ENCODE measurements at places on chromosomes 4 and X. TPM values are rescaled to one million over a fixed set of nuclear protein-coding genes. Genes with fewer than 3 reads are reported as not detected.

DNA sequence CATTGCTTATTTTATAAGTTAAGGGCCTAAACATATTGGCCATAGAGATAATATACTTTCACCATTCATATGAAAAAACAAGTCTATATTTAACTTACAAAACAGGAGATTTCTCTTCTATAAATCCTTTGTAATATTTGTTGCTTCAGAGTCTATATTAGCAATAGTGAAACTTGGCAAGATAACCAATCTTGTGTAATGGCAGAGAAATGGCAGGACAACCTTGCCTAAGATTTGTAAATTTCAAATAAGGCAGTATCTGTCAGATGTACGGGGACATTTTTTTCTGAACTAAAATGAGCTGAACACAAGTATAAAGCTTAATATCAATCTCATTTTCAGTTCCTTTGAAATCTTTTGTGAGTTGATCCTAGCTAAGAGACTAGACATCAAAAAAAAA lies 17.8 kb upstream of the CPEB2 start:
- no peak for DNase-seq
- peaks cover 2% of the 10 kb centered on the region for H3K27me3 ChIP-seq
- H3K27ac ChIP-seq = no peak overlapping the region
- H3K36me3 ChIP-seq = no peaks in the 10 kb centered on the region
- H3K4me1 ChIP-seq = no peaks in the 10 kb centered on the region
- no peak overlapping the region for H3K4me3 ChIP-seq

DNA sequence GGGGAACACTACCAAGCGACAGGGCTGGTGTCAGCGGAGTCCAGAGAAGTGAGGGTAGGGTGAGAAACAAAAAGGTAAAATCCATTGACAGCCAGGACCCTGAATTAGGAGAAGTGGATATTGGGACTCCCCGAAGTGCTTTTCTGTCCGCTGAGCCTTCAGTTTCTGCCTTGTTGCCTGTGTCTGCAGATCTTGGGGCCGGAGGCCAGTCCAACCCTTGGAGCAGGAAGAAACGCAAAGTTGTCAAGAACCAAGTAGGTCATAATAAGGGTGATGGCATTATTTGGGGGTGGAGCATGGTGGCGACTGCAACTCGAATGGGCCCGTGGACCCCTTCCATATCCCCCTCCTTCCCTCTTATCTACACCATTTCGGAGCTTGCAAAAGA lies 1.0 kb downstream of the ARMCX1 start:
- H3K36me3 ChIP-seq = no peaks in the 10 kb centered on the region
- DNase-seq = no peak
- H3K4me1 ChIP-seq = peaks cover 8% of the 10 kb centered on the region
- peaks cover 7% of the 10 kb centered on the region for H3K27me3 ChIP-seq
- no peak overlapping the region for H3K27ac ChIP-seq

GRCh38 chr4:113292371-113293042 lies 243.1 kb downstream of the ANK2 start:
- no peak for DNase-seq
- no peak overlapping the region for H3K27ac ChIP-seq
- no peaks in the 10 kb centered on the region for H3K4me1 ChIP-seq
- peaks cover 7% of the 10 kb centered on the region for H3K27me3 ChIP-seq
- no peak overlapping the region for H3K4me3 ChIP-seq
- H3K36me3 ChIP-seq = no peaks in the 10 kb centered on the region

DNA sequence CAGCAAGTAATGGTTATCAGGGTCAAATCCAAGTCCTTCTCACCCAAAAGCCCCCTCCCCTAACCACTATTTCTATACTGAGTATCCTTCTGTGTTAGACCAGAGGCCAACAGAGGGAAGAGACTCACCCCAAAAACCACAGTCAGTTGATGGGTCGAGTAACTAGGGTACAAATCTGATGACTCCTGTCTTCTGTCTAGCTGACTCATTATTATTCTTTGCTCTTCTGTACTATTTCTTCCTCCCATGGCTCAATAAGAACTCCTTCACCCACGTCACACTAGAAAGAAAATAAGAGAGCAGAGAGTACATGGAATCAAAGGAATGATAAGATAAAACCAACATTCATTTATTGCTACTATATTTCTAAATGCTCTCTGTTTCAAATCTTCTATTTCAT lies 2.0 kb downstream of the RAB40A start:
- H3K4me3 ChIP-seq = no peak overlapping the region
- H3K27me3 ChIP-seq = no peaks in the 10 kb centered on the region
- no peaks in the 10 kb centered on the region for H3K4me1 ChIP-seq
- H3K36me3 ChIP-seq = no peaks in the 10 kb centered on the region

DNA sequence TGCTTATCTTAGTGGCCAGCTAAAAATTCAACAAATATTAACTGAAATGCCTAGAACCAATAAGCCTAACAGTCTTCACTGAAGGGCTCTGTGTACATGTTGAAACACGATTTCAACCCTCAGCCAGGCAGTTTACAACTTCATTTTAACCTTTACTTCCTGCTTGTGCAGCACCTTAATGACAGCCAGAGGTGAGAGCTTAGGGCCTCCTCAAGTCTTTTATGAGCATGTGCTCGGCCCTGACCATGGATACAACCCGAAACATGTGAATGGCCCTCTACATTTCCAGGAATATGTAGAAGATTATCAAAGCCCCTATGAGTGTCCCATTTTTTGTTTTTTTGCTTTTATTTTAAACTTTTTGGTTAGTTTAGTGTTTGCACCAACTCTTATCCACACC lies 88.3 kb downstream of the MSN start:
- H3K4me3 ChIP-seq = no peak overlapping the region
- H3K4me1 ChIP-seq = peaks cover 40% of the 10 kb centered on the region
- H3K36me3 ChIP-seq = peaks cover 19% of the 10 kb centered on the region
- no peaks in the 10 kb centered on the region for H3K27me3 ChIP-seq
- no peak overlapping the region for H3K27ac ChIP-seq

- no peaks in the 10 kb centered on the region for H3K4me1 ChIP-seq
- no peak overlapping the region for H3K27ac ChIP-seq
- no peaks in the 10 kb centered on the region for H3K36me3 ChIP-seq
- no peaks in the 10 kb centered on the region for H3K27me3 ChIP-seq
- no peak for DNase-seq
These were observed 78.5 kb upstream of the PDHA2 start for GRCh38 chr4:95761426-95761825.

The GPM6B gene
- total RNA-seq = not detected

GRCh38 chrX:69357317-69357716 lies 146.8 kb upstream of the NALF2 start:
- no peak overlapping the region for H3K4me3 ChIP-seq
- H3K36me3 ChIP-seq = no peaks in the 10 kb centered on the region
- no peaks in the 10 kb centered on the region for H3K4me1 ChIP-seq

GRCh38 chrX:56798866-56799758 lies 70.1 kb downstream of the NBDY start:
- peaks cover 18% of the 10 kb centered on the region for H3K36me3 ChIP-seq
- peak overlapping the region; percentile 94 for H3K27ac ChIP-seq
- H3K27me3 ChIP-seq = no peaks in the 10 kb centered on the region
- peak overlapping the region; percentile 28 for H3K4me3 ChIP-seq
- H3K4me1 ChIP-seq = peaks cover 62% of the 10 kb centered on the region

The PNMA5 gene
- 0.10 TPM for total RNA-seq

The HPSE gene
- total RNA-seq = 24.6 TPM

- H3K4me3 ChIP-seq = no peak overlapping the region
- H3K27me3 ChIP-seq = no peaks in the 10 kb centered on the region
- peaks cover 9% of the 10 kb centered on the region for H3K4me1 ChIP-seq
- H3K27ac ChIP-seq = no peak overlapping the region
- H3K36me3 ChIP-seq = no peaks in the 10 kb centered on the region
- DNase-seq = no peak
These were observed 17.2 kb downstream of the RXFP1 start for GRCh38 chr4:158538911-158539310.

DNA sequence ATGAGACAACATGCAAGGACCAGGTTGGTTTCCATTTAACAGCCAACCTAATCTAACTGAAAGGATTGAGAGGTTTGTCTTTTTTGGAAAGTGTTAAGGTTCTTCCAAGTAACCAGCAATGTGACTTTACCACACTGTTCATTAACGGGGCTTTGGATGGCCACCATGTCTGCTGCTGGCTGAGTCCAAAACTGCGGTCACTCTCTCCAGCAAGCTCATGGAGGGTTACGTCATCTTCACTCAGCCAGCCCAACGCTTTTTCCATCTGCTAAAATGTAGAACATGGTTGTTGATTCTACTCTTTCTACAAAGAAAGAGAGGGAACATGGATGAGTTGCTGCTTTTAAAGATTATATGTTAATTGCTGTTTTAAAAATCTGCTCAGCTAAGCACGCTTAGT lies 11.0 kb downstream of the PKD2 start:
- no peak for DNase-seq
- no peak overlapping the region for H3K4me3 ChIP-seq
- H3K27me3 ChIP-seq = no peaks in the 10 kb centered on the region
- H3K36me3 ChIP-seq = peaks cover 10% of the 10 kb centered on the region
- H3K27ac ChIP-seq = no peak overlapping the region

DNA sequence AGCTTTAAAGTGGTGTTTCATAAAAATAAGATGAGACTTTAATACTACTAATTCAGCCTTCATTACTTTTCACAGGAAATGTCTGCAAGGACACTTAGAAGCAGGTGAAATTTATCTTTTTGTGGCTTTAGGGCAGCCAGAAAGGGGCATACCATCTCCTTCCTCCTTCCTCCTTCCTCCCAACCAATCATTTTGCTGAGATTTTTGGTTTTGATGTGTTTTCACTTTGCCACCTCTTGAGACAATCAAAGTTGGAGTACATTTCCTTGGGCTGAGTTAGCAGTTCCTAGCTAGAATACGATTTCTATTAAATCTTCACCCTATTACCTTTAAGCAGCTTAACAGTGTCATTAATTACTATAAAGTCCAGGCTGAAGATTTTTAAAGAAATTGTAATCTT lies 5.1 kb upstream of the NDST3 start:
- peaks cover 36% of the 10 kb centered on the region for H3K27me3 ChIP-seq
- no peak for DNase-seq
- no peak overlapping the region for H3K4me3 ChIP-seq

The DSPP gene
- total RNA-seq = not detected

- H3K27me3 ChIP-seq = no peaks in the 10 kb centered on the region
- no peak overlapping the region for H3K4me3 ChIP-seq
- peaks cover 67% of the 10 kb centered on the region for H3K36me3 ChIP-seq
- peaks cover 24% of the 10 kb centered on the region for H3K4me1 ChIP-seq
These were observed 32.6 kb downstream of the ABHD18 start for GRCh38 chr4:127997534-127998388.

The DCHS2 gene
- not detected for total RNA-seq

DNA sequence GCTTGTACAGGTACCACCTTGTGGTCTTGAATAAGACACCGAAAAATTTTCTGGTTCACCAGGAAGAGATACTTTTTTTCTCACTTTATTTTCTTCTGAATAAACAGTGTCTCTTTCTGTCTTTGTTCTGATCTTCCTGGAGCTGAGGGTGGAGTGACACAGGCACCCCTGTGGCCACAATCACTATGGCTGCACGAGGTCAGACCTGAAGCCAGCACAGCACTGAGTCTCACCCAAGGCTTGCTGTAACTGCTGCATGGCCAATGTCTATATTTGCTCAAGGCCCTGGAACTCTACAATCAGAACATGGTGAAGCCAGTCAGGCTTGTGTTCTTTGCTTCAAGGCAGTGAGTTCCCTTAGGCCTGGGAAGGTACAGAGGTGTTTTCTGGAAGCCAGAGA lies 87.2 kb downstream of the GPR174 start:
- H3K4me3 ChIP-seq = no peak overlapping the region
- no peaks in the 10 kb centered on the region for H3K27me3 ChIP-seq
- no peak overlapping the region for H3K27ac ChIP-seq
- peaks cover 29% of the 10 kb centered on the region for H3K36me3 ChIP-seq
- peaks cover 7% of the 10 kb centered on the region for H3K4me1 ChIP-seq

The DIPK2B gene
- total RNA-seq = not detected

GRCh38 chrX:21354725-21355124 lies 19.5 kb upstream of the CNKSR2 start:
- H3K4me1 ChIP-seq = no peaks in the 10 kb centered on the region
- DNase-seq = no peak
- H3K27me3 ChIP-seq = no peaks in the 10 kb centered on the region
- H3K36me3 ChIP-seq = no peaks in the 10 kb centered on the region

DNA sequence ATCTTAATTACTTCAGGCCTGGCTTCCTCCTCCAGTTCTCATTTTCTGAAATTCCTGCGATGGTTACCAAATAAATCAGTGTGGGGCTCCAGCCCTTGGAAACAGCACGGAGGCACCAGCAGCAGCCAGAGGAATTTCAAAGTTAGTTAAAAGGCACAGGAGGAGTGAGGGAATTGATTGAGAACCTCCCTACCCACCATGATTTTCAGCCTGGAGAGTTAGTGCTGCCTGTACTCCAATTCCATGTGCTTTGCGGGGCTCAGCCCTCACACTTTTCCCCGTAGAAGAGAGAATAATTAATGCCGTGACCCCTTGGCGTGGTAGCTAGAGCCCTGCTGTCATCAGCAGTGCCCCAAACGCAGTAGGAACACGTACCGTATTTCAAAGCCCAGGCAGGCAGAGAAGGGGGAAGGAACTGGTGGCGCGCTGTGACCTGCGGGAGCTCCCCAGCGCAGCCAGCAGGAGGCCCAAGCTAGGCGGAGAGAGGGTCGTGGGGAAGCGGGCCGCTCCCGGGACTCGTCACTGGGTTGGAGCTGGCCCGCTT lies 84.0 kb upstream of the IGFBP7 start:
- H3K36me3 ChIP-seq = peaks cover 2% of the 10 kb centered on the region
- no peak for DNase-seq
- H3K27me3 ChIP-seq = peaks cover 31% of the 10 kb centered on the region
- H3K4me1 ChIP-seq = no peaks in the 10 kb centered on the region
- no peak overlapping the region for H3K27ac ChIP-seq

- peaks cover 27% of the 10 kb centered on the region for H3K4me1 ChIP-seq
- no peak overlapping the region for H3K4me3 ChIP-seq
- peak overlapping the region; percentile 80 for H3K27ac ChIP-seq
- DNase-seq = no peak
- H3K27me3 ChIP-seq = no peaks in the 10 kb centered on the region
These were observed 24.8 kb downstream of the SMIM20 start for GRCh38 chr4:25938787-25939186.

DNA sequence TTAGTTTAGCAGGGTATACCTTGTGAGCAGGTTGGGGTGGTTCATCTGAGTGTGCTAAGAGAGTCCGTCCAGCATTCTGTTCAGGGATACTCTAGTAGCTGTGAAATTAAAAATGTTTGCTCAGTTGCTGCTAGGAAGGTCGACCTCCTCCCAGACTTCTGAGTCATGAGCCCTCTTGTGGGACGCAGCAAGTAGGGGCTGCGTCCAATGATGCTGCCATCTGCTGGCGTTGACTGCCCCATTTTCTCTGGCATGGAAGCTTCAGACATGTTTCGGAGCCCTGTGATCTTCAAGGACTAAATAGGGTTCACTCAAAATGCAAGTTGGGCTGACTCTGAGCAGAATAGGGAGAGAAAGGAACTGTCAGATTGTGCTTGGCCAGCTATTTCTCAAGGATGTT lies 201.0 kb upstream of the ARSJ start:
- H3K4me3 ChIP-seq = no peak overlapping the region
- no peaks in the 10 kb centered on the region for H3K4me1 ChIP-seq
- H3K27ac ChIP-seq = no peak overlapping the region
- no peaks in the 10 kb centered on the region for H3K36me3 ChIP-seq

DNA sequence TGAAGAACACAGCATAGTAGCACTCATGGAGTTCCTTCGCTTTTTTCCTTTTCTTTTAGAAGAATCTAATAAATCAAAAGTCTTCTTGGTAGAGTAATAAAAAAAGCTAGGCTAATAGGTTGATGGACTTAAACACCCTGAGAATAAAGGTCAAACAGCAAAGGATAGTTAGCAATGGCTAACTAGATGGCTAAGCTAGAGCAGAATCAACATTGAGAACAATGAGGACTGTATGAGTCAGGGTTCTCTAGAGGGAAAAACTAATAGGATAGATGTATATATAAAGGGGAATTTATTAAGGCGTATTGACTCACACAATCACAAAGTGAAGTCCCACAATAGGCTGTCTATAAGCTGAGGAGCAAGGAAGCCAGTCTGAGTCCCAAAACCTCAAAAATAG lies 550.9 kb downstream of the GLUD2 start:
- H3K36me3 ChIP-seq = no peaks in the 10 kb centered on the region
- H3K4me1 ChIP-seq = no peaks in the 10 kb centered on the region
- H3K4me3 ChIP-seq = no peak overlapping the region

All from activated CD4-positive, alpha-beta T cell treated with anti-CD3 and anti-CD28 coated beads, Interleukin-2, amount 10 ng/mL, durations not matched to agents 7 days and 5 days (primary cell).